ENCODE measurements at places on chromosomes 13 and 19.

- no peak for DNase-seq
Observed at GRCh38 chr19:47176627-47177090, 46.0 kb downstream of the SAE1 start.

- no peak for DNase-seq
Observed at GRCh38 chr13:31965361-31966066, 66.1 kb upstream of the FRY start.

DNA sequence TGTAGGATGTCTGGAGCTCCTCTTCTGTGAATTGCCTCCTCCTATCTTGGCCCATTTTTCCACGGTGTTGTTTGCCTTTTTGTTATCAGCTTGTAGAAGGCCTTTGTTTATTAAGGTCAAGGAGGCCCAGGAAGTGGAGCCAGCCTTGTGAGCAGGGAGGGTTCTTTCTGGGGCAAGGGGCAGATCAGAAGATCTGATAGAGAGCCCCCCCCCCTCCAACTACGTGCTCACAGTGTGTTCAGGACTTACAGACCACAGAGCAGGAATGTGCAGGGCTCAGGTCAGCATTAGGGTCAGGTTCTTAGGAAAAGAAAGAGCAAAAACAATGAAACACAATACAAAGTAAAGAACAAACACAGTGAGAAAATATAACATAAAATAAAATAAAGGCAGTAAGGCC is 59.4 kb downstream of the CCNE1 start:
- DNase-seq, result no peak

- DNase-seq, result no peak
Observed at GRCh38 chr19:18541992-18542940, 1.1 kb downstream of the FKBP8 start.

DNA sequence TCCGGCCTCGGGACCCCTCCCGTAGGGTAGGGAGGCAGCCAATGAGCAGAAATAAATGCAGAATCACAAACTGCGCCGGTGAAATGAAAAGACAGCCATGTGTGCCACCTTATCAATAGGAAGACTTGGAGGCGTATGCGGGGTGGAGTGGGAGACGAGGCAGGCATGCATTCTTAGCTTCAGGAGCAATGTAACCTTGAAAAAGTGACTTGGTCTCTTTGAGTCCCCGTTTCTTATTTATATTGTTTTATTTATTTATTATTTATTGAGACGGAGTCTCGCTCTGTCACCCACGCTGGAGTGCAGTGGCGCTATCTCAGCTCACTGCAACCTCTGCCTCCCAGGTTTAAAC is 16.0 kb downstream of the SSC5D start:
- DNase-seq, result no peak

DNA sequence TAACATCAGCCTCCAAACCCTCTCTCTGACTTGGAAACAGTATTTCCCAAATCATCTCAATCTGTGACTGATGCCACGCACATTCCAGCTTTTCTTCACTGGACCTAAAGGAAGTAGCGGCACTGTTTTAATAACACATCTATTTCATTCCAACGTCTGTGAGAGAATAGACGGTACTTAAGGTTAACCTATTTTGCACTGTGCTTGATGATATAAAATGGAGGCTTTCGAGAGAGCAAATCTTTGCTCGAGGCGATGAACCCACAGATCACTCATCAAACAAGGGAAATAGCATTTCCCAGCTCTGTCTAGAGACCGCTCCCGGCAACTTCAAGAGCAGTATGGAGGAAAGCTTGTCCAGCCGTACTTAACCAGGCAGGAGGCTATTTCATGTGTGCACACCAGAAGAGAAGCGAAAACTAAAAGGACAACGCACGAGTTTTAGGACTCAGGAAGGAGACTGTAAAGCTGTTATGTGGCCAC is 2.9 kb downstream of the UBL3 start:
- DNase-seq, result peak; percentile 64

DNA sequence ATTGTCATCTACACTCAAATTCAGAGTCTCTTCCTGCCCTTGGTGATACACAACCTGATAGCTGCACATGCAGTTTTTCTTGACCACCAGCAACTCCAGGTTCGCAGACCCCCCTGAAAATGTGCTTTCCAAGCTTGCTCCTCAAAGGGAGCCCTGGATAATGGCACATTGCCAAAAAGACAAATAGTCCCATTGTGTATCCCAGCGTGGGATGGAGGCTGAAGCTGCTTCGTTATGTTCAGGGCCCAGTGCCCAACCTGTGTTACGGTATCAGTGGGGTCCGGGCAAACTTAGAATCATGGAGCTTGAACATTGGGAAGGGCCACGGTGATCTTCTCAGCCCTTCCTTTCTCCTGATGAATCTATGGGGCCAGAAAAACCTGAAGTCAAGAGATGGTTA is 173.0 kb downstream of the TEX29 start:
- no peak for DNase-seq

GRCh38 chr19:49339301-49340068 is 4.3 kb downstream of the CD37 start:
- peak; percentile 47 for DNase-seq

GRCh38 chr13:99663185-99663825 is 162.0 kb downstream of the TM9SF2 start:
- peak; percentile 51 for DNase-seq

DNA sequence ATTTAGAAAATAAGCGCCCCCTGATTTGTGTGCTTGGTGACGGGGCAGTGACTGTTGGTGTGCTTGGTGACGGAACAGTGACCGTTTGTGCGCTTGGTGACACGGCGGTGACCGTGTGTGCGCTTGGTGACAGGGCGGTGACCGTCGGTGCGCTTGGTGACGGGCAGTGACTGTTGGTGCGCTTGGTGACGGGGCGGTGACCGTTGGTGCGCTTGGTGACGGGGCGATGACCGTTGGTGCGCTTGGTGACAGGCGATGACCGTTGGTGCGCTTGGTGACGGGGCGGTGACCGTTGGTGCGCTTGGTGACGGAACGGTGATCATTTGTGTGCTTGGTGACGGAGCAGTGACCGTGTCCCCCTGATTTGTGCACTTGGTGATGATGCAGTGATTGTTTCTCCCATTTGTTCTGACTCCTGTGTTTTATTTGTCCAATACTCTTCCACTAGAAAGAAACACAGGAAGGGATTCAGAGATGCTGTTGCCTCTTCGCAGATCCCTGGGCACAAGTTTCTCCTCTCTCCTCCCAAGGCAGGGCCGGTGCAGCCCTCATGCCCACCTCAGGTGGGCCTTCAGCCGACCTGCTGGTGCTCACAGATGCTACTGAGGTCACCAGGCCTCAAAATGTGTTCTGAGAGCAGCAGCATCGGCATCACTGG is 128.3 kb downstream of the ATP11A start:
- DNase-seq, result no peak

DNA sequence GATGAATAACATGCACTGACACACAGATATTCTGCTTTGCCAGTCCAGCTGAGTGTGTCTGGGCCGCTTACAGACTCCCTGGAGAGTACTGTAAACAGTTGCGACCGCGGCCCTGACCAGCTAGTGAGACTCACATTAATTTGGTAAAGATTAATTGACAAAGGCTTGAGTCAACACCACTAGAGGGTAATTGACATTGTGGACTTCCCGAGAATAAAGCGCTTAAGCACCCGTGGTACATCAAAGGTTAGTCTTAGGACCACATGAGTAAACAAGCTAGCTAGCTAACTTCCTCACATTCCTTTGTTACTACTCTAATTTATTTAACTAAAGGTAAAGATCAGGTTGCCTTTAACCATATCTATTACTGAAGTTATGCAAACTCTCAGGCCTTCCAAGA is 624.4 kb upstream of the ARGLU1 start:
- DNase-seq, result no peak

All from NCI-H524 (cell line).